ENCODE measurements at places on chromosomes 1 and 21.

- no peak for DNase-seq
Measured at GRCh38 chr1:151612501-151613281, 841 bp downstream of the SNX27 start.

DNA sequence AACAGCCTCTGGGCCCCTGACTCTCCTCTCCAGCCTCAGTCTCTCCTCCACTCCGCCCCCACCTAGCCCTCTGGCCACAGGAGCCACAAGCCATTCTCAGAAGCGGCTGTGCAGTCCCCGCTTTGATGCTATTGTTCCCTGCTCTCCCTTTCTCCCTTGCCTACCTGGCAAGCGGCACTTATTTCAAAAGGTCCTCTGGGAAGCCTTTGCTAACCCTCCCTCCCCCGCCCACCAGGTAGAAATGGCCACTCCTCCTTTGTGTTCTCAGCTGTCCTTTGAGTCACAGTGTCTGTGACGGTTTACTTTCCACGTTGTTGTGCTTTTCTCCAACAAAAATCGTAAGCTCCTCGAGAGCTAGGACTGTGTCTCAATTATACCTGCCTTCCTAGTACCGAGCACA lies 338.4 kb upstream of the PROX1 start:
- no peak for DNase-seq

GRCh38 chr1:219433001-219433400 lies 179.9 kb downstream of the ZC3H11B start:
- no peak for DNase-seq

DNA sequence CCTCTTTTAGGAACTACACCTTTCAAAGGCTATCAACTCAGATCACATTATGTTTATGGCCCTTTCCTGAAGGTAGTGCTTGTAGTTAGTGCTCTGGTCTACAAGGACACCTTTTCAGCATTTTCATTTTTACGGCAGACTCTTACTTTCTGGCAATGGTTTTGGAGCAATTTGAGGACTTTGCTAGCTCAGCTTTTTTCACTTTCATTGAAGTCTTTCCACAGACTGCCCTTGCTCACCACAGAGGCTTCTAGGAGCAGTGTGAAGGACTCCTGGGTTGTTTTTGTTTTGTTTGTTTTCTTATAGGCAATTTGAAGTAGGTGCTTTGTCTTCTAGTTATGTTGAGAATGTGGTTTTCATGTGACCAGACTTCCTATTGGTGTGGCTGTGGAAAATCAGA lies 43.1 kb downstream of the CD55 start:
- no peak for DNase-seq

DNA sequence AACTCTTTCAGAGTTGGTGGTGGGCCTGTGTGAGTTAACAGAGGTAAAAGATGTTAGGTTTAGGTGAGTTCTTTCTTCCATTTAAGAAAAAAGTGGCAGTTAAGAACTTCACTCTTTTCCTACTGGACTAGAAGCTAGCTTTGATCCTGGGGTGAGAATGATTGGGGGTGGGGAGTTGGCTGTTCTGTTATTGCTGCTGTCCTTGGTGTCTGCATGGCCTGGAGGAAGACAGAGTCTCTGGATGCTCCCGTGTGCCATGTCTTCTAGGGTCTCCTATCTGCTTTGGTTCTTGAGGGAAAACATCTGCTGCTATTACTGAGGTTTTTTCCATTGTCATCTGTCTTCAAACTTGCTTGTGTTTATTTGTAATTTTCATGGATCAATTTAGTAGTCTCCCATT lies 275.7 kb downstream of the HLX start:
- no peak for DNase-seq

DNA sequence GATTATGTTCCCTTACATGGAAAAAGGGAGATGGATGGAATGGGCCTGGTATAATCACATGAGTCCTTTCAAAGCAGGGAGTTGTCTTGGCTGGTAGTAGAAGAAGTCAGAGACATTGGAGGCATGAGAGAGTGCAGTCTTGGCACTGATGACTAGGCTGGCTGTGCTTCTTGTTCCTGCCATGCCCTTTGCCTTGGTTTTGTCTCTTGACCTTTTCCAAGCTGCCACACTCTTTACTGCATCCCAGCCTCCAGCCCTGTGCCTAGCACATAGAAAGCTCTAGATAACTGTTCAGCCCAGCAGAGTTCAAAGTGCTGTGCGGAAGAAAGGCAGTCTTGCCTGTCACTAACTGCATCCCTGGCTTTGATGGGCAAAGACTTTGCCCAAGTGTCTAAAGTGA lies 412.6 kb downstream of the PRDM2 start:
- DNase-seq = no peak

GRCh38 chr1:111852261-111852721 lies 96.6 kb downstream of the DDX20 start:
- no peak for DNase-seq

- no peak for DNase-seq
Measured at GRCh38 chr1:20143734-20144565, 4.8 kb downstream of the PLA2G2F start.

DNA sequence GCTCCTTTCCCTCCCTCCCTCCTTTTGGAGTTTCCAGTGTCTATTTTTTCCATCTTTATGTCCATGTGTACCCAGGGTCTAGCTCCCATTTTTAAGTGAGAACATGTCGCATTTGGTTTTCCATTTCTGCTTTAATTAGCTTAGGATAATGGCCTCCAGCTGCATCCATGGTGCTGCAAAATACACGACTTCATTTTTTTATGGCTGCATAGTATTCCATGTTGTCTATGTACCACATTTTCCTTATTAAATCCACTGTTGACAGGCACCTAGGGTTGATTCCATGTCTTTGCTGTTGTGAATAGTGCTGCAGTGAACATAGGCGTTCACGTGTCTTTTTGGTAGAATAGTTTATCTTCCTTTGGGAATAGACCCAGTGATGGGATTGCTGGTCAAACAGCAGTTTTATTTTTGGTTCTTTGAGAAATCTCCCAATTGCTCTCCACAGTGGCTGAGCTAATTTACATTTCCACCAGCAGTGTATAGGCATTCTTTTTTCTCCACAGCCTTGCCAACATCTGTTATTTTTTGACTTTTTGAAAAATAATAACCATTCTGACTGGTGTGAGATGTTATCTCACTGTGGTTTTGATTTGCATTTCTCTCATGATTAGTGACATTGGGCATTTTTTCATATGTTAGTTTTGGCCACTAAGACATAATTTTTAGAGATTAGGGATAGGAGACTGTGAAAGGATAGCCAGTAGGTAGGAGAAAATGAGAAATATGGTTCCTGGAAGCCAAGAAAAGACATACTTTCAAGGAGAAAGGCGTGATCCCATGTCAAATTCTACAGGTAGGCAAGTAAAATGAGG lies 50.4 kb downstream of the ADAMTS1 start:
- no peak for DNase-seq

DNA sequence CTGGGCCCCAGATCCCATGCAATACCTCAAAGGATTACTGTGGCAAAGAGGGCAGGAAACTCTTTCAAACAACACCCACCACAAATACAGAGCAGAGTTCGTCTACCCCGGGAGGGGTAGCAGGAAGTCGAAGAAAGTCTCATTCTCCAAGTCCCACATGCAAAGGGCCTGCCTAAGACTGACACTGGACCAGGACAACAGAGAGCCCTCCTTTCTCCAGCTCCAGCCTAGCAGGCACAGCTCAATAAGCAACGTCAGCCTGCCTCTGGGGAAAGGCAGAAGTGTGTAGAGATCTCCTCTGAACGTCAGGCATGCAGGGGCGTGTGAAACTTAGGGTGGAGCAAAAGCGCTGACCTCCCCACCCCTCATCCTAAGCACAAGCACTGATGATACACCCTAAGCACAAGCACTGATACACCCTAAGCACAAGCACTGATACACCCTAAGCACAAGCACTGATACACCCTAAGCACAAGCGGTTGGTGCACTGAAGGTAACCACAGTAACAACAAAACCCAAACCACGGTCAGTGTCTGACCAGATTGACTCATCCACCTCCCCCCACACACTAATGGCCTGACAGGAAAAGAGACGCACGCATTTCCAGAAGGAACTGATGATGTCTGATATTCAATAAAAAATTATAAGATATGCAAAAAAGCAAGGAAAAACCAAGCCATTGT lies 1.3 kb downstream of the KRTAP12-3 start:
- DNase-seq = no peak

DNA sequence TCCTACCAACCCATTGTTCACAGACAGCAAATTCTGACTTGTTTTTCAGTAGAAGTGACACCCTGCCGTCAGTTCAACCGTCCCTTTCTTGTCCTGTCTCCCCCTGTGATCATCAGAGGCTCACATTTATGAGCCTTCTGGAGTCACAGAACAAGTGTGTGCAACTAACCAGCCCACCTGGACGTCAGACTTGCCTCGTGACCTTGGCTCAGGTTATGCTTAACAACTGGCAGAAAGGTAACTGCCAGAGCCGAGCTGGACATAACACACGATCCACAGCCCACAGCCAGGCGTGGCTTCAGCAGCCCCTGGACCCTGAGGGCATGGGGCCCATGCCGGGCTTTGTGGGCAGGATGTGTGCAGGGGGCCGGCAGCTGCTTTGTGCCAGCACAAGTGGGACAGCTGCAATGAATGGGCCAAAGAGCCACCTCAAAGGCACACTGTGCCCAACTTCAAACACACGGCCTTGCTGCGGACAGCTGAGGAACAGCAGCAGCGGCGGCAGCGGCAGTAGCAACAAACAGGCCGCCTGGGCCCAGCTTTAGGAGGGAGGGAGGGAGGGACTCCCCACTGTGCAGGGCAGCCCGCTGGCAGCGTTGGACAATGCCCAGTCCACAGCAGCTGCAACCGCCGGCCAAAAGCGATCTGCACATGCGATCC lies 103.9 kb downstream of the ZBTB18 start:
- no peak for DNase-seq

DNA sequence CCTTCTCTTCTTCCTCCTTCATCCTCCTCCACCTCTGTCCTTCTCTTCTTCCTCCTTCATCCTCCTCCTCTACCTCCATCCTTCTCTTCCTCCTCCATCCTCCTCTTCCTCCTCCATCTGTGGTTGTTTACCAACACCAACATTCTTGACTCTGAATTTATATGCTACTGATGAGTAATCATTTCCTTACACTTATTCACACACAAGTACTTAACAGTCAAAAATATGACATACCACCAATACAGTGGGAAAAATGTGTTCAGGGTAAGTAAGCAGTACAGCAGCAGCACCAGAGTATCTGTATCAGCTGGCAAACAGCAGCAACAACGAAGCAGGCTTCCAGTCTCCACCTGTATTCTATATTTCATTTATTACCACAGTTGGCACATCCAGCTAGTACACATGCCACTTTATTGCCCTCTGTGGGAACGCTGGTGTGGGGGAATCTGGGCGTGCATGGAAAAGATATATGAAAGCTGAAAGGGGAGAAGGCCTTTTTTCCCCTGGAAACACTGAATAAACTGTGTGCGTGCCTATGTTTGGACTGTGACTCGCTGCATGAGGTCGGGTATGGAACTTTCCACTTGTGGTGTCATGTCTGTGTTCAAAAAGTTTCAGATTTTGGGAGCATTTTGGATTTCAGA lies 16.0 kb downstream of the ADSS2 start:
- no peak for DNase-seq

DNA sequence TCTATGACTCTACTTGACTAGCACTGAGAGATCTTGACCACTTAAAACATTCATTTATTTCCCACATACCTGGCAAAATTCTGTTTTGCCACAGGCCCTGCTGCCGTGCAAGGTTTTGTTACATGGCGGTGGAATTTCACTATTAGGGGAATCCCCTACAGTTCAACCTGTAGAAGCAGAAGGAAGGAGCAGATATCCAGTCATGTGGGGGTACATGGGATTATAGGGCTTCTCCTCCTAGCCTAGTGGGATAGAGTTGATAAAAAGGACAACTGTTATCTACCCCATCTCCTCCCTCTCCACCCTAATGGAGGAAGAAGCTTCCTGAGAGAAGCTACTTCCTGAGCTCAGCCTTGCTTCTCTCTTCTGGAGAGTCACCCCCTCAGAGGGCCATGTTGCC lies 17.7 kb upstream of the PROK1 start:
- no peak for DNase-seq

DNA sequence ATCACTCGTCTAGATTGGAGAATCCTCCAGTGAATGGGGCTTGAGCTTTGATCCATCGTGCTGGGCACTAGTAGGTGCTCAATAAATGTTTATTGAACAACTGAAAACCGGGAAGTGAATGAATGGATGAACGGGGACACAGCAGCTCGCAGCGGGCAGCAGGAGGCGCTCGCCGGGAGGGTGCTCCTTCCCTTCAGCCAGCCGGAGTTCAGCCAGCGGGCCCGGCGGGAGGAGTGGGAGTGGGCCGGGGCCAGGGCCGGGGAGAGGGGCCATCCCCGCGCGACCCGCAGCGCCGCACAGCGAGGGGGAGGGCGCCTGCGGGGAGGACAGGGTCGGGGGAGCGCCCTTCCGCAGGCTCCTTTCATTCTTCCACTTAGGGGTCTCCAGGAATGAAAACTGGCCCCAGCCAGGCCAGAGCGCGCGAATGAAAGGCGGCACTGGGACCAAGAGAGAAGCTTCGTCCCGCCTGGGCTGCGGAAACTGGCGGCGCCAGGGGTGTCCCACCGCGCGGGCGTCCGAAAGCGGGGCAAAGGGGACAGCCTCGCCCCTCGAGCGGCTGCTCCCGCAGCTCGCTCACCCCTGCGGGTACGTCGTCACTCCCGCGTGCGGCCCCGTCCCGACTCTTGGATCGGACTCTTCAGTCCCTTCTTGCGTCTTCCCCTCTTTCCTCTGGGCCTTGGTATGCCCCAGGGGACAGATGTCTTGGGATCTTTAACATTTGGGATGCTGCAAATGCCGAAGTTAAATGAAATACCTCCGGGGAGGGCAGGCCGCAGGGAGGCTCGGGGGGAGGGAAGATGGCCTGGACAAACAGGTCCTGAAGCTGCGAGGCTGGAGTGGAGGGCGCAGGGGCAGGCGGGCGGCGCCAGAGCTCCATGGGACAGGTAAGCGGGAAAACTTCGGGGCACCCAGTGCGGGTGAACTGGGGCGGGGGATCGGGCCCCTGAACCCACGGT lies 3.6 kb upstream of the INAVA start:
- no peak for DNase-seq

- no peak for DNase-seq
Measured at GRCh38 chr1:227223171-227223806, 95.0 kb downstream of the CDC42BPA start.

Measured in stimulated activated CD4-positive, alpha-beta T cell treated with anti-CD3 and anti-CD28 coated beads, Interleukin-15, amount 100 ng/mL, for 1 hour (primary cell).